ENCODE measurements at places on chromosomes 12 and 14.
A peak's percentile ranks its signal among the peaks of the same experiment; 100 is the strongest.

- no peak for DNase-seq
These were observed 66.8 kb downstream of the ARL6IP4 start for GRCh38 chr12:123047289-123047688.

GRCh38 chr12:102950107-102950949, 7.1 kb upstream of the ASCL1 start:
- no peak for DNase-seq

- DNase-seq: peak; percentile 10
These were observed 100.8 kb downstream of the CCER1 start for GRCh38 chr12:90854136-90854689.

DNA sequence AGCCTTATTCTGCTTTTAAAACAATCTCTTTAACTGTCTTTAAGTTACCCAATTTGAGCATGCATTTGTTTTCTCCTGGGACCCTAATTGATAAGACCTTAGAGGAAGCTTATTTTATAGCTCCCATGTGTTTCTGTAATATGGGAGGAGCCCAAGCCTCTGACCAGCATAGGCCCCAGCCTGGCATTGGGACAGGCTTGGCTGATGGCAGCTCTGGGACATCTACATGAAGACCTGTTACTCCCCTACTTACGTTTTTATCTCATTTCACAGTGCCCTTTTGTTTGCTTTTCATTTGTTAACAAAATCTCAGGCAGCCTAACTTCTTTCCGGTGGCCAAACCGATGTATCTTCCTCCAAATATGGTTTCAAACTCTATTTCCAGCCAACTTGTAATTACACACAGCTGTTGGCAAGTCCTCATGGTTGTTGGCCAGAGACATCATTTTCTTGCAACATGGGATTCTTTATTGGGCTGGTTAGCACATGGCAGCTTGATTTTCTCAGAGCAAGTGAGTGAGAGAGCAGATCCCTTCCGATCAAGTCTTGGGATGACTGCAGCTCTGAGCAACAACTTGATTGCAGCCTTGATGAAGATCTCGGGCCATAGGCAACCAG, 1117.5 kb downstream of the AACS start:
- no peak for DNase-seq

GRCh38 chr12:6532927-6533652, 1.2 kb upstream of the GAPDH start:
- peak; percentile 73 for DNase-seq

DNA sequence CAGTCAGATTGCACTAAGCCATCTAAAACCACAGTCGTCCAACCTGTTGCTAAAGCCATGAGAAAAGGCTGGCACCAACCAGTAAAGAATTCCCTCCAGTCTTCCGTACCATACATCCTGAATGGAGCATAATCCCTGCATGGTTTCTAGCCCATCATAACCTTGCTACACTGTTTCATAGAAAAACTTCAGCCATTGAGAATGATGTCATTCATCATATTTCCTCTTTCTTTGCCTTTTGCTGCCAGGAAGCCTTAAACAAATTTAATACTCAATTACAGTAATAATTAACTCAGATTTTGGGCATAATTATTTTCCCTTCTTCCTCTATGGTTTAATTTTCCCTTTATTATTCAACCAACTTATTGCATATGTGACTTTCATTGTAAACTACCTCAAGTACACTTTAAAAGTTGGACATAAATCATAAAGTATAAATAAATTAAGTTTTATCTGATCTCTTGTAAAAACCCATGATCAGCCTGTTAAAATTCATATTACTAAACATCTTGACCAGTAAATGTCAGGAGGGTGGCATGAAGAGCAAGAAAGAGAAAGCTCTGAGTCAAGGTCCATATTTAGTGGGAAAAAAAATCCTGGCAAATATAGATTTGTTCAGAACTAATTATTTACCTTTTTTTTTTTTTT, 264.7 kb downstream of the ZFP36L1 start:
- no peak for DNase-seq

DNA sequence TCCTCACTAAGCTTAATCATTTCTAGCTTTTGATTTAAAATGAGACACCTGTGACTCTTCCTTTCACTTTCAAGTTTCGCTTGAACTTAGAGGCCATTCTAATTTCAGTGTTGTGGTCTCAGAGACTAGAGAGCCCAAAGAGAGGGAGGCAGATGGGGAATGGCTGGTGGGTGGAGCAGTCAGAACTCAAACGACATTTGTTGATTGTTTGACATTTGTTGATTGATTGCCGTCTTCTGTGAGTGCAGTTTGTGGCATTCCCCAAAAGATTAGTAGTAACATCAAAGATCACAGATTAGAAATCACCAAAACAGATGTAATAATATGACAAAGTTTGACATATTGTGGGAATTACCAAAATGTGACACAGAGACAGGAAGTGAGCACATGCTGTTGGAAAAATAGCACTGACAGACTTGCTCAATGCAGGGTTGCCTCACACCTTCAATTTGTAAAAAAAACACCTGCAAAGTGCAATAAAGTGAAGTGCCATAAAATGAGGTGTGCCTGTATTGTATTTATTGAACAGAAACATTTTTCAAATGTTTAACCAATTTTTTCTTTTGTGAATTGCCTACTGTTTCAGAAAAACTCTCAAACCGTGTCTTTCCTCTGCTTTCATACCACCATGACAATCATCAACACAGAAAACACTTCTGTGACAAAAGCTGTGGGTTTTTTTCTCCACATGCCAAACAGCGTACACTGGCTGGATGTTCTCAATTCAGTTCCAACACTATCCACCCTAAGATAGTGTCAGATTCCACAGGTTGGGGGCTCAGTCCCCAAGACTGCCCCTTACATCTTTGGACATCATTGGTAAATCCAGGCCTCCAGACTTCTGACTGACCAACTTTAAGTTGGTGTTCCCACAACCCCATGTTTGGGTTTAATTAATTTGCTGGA, 376.3 kb upstream of the RGS6 start:
- DNase-seq: peak; percentile 79

- DNase-seq: no peak
These were observed 123.1 kb upstream of the PARP11 start for GRCh38 chr12:3996322-3996721.

DNA sequence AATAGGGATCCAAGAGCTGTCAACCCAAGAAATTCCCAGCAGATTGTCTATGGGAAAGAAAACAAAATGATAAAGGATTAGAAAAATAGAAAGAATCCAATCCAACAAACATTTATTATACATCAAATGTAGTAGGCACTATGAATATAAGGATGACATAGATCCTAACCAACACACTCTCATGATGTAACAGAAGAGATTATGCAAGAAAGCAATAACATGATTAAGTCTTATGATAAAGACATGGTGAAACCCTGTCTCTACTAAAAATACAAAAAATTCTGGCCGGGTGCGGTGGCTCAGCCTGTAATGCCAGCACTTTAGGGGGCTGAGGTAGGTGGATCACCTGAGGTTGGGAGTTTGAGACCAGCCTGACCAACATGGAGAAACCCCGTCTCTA, 2.7 kb downstream of the MED6 start:
- no peak for DNase-seq

DNA sequence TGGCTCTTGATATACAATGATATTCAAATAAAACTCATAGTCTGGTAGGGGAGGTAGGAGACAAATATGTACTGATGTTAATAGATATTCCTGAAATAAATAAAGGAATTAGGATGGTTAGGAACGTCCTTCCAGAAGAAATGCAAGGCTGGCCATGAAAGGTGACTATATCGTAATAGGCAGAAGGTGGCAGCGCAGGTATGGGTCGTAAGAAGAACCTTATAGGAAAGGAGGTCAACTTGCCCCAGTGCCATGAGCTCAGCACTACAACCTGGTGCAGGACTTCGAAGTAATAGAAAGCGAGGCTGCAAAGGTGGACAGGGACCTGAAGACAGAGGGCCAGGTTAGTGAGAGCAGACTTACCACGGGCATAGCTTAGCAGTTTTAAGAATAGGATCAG, 55.3 kb upstream of the FGD4 start:
- DNase-seq: no peak

DNA sequence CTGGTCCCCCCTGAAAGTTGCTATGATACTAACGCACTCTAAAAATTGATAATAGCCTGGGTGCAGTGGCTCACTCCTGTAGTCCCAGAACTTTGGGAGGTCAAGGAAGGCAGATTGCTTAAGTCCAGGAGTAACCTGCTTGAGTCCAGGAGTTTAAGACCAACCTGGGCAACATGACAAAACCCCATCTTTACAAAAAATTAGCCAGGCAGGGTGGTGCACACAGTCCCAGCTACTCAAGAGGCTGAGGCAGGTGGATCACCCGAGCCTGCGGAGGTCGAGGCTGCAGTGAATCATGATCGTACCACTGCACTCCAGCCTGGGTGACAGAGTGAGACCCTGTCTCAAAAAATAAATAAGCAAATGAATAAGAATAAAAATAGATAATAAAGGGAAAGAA, 42.9 kb downstream of the HEATR5A start:
- no peak for DNase-seq

- no peak for DNase-seq
These were observed 1.3 kb downstream of the DDN start for GRCh38 chr12:48997719-48998496.

DNA sequence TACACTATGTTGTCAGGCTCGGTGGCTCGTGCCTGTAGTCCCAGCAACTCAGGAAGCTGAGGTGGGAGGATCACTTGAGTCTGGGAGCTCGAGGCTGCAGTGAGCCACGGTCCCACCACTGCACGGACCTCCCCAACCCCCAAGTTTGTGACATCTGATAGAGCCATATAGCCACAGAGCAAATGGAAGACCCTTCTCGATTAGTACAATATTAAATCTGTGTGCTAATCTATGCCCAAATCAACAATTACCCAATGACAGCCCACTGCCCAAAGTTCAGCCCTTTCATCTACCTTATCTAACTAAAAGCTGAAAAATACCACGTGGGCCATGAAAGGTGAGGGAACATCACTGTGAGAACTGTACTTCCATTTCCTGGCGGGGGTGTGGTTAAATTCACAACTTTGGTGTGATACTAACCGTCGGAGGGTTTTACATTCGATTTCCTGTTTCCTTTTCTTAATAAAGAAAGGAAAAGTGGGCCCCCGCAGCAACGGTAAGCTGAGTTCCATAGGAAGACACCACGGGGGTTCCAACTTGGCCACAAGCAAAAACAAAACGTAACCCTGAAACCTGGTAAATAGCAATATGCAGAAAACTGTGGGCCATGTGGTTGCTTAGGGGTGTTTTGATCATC, 31.2 kb upstream of the FOS start:
- DNase-seq: peak; percentile 81

DNA sequence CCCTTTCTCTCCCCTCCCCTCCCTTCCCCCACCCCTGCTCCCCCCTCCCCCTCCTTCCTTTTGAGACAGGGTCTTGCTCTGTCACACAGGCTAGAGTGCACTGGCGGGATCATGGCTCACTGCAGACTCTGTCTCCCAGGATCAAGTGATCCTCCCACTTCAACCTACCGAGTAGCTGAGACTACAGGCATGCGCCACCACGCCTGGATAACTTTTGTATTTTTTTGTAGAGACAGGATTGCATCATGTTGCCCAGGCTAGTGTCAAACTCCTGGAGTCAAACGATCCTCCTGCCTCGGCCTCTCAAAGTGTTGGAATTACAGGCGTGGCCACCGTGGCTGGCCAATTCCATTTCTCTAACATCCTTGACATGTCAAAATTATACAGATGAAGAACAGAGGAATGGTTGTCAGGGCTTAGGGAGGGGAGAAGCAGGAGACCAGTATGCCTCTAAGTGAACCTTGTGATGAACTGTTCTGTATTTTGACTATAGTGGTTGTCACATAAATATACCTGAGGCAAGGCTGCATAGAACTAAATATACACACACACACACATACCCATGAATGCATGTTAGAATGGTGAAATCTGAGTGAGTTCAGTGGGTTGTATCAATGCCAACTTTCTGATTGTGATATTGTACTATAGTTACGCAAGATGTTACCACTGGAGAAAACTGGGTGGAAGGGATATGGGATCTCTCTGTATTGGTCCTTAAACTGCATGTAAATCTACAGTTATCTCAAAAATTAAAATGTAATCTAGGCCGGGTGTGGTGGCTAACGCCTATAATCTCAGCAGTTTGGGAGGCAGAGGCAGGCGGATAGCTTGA, 3.6 kb upstream of the CFAP73 start:
- DNase-seq: no peak

- no peak for DNase-seq
These were observed 2.9 kb downstream of the CLMN start for GRCh38 chr14:95316821-95317220.

GRCh38 chr14:22556990-22557623, 31.9 kb downstream of the DAD1 start:
- DNase-seq: peak; percentile 86

GRCh38 chr12:4145990-4146859, 127.3 kb upstream of the CCND2 start:
- no peak for DNase-seq

DNA sequence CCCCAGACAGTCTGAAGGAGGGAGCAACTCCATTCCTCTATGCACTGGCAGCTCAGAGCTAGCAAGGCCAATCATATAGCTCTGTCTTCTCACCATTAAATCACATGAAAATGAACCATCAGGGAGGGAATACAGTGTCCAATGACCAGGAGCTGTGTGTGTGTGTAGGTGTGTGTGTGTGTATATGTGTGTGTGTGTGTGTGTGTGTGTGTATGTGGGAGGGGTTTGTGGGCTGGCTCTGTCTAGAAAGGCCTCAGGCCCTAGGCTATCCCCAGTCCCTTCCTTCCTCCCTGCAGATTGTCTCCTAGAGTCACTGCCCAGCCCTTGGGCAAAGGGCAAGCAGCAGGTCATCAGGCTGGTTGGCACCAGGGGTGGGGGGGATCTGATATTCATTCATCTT, 5.7 kb upstream of the SUSD6 start:
- no peak for DNase-seq

- peak; percentile 32 for DNase-seq
These were observed 1.5 kb downstream of the PACS2 start for GRCh38 chr14:105315941-105316576.

DNA sequence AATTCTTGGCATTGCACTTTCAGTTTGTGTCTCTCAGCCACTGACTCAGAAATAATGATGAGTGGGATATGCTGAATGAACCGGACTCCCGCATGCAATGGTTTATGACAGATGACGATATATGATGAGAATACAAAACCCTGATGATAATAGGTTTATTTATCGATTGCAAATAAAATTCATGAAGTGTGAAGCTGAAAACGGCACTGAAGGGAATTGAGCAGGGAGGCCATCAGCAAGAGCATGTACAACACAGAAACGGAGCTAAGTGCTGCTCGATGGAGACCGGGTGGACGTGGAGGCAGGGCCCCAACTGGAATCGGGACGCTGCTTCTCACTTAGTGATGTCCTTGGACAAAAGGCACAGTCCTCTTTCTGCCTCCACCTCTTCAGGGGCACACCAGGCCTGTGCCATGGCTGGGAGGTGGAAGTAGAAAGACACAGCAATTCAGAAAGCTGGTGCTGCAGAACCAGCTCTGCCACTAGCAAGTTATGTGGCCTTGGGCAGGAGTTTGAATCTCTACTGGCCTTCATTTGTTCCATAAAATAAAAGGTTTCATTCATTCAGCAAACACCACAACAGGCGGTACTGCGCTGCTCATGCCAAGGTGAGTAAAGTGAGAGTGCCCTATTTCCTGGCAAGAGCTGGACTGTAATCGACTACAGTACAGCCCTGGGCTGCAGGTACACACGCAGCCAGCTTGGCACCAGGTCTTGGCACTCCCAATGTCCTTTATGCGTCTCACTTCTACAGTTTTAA, 117.0 kb downstream of the EGLN3 start:
- DNase-seq: no peak
